ENCODE measurements at places on chromosomes 3 and 15.

GRCh38 chr15:79824136-79824701, 72.6 kb downstream of the MTHFS start:
- DNase-seq, result no peak

GRCh38 chr3:145936971-145937370, 224.0 kb downstream of the PLOD2 start:
- no peak for DNase-seq

DNA sequence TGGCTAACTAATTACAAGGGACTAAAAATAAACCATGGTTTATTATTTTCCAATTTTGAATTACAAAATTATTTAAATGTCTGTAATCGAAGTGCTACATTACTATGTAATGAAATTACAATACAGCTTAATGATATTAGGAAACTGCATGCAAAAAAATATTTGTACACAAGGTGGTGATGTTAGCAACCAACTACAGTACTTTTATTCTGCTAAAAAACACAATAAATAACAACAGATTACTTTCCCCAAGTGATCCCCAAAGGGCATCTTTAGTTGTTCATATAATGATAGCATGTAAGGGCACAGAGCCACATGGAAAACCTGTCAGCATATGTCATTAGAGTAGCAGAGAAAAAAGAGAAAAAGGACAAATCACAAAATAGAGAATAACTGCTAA, 147.5 kb upstream of the SOX2 start:
- no peak for DNase-seq

- DNase-seq, result no peak
Observed at GRCh38 chr15:92061511-92062195, 208.1 kb downstream of the SLCO3A1 start.

- no peak for DNase-seq
Observed at GRCh38 chr3:34157491-34157890, 359.1 kb downstream of the PDCD6IP start.

- no peak for DNase-seq
Observed at GRCh38 chr15:32718821-32719716, 1.3 kb downstream of the GREM1 start.

- no peak for DNase-seq
Observed at GRCh38 chr3:190517687-190518086, 3.8 kb downstream of the IL1RAP start.

GRCh38 chr3:29628795-29629194, 347.9 kb downstream of the RBMS3 start:
- no peak for DNase-seq

DNA sequence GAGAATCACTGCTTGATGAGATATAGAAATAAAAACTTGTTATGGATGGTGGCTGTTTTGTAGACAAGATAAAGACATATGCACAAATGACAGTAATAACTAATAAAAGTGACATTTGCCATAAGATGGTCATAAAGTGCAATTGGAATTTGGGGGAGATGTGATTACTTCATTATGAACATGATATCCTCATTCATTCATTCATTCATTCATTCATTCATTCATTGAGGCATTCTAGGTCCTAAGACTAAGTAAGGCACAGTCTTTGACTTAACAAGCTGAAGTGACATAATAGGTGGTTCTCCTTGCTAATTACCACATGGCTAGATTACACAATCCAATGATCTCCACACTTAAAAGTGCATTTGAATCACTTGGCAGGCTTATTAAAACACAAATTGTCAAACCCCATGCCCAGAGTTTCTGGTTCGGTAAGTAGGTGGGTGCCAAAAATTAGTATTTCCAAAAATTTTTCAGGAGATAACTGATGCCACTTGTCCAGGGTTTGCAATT, 18.9 kb downstream of the RAP2B start:
- no peak for DNase-seq

GRCh38 chr3:35760146-35760545, 120.8 kb downstream of the ARPP21 start:
- no peak for DNase-seq

DNA sequence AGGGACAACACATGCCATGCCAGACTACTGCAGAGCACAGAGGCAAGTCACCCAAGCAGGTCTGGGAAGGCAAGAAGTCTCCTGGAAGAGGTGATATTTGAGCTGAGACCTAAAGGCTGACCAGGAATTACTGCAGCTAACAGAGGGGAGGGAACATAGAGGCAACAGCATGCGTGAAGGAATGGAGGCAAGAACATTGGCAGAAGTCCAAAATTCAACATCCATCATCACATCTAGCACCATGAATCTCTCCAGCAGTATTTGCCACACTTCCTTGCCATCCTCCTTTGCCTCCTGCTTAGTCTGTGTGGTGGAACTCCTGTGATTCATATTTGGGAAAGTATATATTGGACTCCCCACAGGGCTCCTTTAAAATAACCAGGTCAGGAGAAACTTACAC, 870 bp upstream of the TSEN2 start:
- no peak for DNase-seq

GRCh38 chr3:61452535-61453090, 108.8 kb upstream of the PTPRG start:
- DNase-seq, result no peak

- no peak for DNase-seq
Observed at GRCh38 chr3:9087831-9088413, 124.7 kb upstream of the RAD18 start.

DNA sequence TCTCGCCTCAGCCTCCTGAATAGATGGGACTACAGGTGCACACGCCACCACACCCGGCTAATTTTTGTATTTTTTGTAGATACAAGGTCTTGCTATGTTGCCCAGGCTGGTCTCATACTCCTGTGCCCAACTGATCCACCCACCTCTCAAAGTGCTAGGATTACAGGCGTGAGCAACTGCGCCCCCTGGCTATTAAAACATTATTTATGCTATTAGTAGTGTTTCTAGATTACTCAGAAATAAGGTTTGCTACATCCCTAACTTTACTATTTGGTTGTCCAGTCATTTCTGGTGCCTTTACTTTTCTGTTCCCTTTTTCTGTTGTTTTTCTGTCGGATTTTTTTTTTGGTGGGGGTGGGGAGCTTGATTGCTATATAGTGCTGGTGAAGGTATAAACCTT, 393.6 kb upstream of the TPM1 start:
- no peak for DNase-seq

- no peak for DNase-seq
Observed at GRCh38 chr15:45640616-45641015, 5.8 kb downstream of the SQOR start.

DNA sequence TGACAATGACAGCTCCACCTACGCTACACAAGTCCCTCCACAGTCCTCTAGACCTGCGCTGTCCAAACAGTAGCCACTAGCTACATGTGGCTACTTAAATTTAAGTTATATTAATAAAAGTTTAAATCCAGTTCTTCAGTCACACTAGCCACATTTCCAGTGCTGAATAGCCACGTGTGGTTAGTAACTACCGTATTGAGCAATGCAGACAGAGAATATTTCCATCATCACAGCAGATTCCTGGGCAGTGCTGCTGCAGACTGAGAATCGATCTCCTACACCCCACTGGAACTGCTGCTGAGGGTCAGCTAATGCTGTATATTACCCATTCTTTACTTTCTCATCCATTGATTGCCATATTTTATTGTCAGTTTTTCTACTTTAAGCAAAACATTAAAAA, 40.9 kb downstream of the HDC start:
- DNase-seq, result no peak

GRCh38 chr3:28949580-28949979, 331.3 kb upstream of the RBMS3 start:
- DNase-seq, result no peak

- no peak for DNase-seq
Observed at GRCh38 chr3:78277801-78278200, 1237.9 kb downstream of the ROBO2 start.

DNA sequence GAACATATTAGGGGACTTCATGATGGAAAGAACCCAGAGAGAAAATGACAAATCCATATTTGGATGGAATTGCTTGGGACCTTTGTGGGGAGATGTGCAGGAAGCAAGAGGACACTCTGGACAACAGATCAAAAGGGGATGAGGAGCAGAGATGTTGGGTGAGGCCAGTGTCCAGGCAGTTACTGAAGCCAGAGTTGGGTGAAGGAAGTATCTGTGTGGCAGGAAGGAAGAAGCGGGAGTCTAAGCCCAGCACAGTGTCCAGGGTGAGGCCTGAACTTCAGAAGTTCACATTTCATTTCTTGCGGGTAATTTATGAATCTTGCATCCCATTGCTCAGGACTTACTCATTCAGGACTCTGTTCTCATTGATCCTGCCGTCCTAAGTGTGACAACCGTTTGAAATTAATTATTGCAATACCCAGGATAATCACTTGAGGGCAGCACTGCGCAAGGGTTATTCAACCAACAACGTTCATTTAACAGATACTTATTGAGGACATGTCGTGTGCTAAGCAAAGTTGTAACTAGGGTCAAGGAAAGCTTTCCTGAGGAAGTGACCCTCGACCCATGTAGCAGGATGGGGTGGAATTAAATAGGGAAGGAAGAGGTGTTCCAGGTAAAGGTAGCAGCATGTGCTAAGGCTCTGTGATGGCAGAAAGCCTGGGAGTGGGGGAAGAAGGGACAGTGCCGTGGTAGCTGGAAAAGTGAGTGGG, 61.3 kb upstream of the CMTM8 start:
- no peak for DNase-seq

GRCh38 chr3:50192124-50192523, 714 bp downstream of the GNAT1 start:
- DNase-seq, result no peak

DNA sequence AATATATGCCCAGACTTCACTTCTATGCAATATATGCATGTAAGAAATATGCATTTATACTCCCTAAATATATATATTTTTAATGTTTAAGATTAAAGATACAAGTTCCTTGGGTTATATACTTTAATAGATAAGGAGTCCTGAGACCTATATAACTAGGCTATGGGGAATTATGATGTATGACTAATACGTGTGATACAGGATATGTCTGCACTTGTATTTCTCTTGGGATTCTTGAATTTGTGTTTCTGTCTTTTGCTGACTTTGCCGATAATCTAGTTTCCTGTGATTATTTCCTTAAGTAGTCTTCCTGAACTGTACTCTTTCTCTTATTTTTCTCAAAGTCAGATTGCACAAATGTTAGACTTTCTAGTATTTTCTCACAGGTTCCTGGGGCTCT, 109.6 kb downstream of the PIK3CB start:
- DNase-seq, result no peak

GRCh38 chr3:134711284-134711683, 60.5 kb upstream of the KY start:
- no peak for DNase-seq

GRCh38 chr3:15979495-15979894, 181.7 kb upstream of the ANKRD28 start:
- DNase-seq, result no peak

GRCh38 chr3:80526153-80526552, 758.4 kb upstream of the ROBO1 start:
- no peak for DNase-seq

- no peak for DNase-seq
Observed at GRCh38 chr15:60083318-60083717, 79.2 kb downstream of the FOXB1 start.

GRCh38 chr3:14121859-14122258, 2.8 kb downstream of the CHCHD4 start:
- DNase-seq, result no peak

DNA sequence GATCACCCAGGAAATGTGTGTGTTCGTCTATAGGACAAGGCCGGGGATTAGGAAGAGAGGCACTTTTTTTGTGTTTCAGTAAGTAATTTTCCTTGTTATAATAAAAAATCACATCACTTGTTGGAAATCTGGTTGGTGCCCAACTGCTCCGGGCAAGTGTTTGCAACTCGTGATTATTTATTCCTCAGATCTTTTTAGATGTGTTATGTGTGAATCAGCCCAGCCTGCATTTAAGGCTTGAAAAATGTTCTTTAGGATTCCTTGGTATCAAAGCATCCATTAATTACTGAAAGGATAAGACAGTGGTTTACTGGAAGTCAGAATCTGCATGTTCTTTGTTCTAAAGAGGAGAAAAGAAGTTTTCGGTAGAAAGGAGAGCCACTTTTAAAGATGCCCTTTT, 345.6 kb downstream of the FEZF2 start:
- no peak for DNase-seq

DNA sequence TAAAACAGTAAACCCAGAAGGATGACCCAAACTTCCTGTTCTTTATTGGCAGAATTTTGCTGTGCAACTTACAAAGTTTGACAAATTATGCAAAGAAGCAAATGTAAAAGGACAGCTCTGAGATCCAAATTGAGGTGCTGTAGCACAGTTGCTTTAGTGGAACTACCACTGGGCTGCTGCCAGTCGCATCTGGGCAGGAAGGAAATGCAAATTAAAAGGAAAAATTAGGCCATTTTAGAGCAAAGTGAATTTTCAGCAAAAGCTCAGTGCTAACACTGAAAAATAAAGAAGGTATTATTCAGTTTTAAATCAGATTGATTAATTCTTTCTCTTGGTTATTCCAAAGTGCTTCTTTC, 104.5 kb downstream of the ZMAT3 start:
- no peak for DNase-seq

DNA sequence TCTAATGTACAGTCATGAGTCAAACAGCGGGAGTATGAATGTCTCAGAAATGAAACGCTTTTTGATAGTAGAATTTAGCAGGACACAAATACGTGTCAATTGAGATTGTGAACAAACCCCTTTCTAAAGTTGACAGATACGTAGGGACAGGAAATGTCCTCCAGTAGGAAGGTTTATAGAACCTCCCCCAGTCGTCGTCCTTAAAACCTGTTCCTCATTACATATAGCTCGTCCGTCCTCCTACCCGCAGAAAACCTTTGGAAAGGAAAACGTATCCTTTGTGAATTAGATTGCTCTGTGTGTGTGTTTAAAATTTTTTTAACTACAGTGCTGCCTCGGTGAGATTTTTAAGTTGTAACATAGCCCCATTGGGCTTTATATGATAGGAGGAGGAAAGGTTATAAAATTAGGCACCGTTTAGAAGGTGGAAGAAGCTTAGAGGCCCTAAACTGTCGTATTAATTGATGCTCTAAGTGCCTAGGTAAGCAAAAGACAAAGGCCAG, 4.1 kb downstream of the UBE2E1 start:
- DNase-seq, result no peak

- DNase-seq, result no peak
Observed at GRCh38 chr15:80423215-80423614, 19.0 kb downstream of the ARNT2 start.

- no peak for DNase-seq
Observed at GRCh38 chr3:130428871-130429712, 83.6 kb downstream of the COL6A5 start.

GRCh38 chr3:122505676-122506075, 9.1 kb downstream of the KPNA1 start:
- DNase-seq, result no peak

- no peak for DNase-seq
Observed at GRCh38 chr3:16494814-16495431, 18.6 kb downstream of the RFTN1 start.

GRCh38 chr15:86609275-86609674, 529.6 kb downstream of the AGBL1 start:
- DNase-seq, result no peak

Measured in nucleus accumbens (tissue), 56 donors.